ENCODE measurements at places on chromosomes 5 and 9.

DNA sequence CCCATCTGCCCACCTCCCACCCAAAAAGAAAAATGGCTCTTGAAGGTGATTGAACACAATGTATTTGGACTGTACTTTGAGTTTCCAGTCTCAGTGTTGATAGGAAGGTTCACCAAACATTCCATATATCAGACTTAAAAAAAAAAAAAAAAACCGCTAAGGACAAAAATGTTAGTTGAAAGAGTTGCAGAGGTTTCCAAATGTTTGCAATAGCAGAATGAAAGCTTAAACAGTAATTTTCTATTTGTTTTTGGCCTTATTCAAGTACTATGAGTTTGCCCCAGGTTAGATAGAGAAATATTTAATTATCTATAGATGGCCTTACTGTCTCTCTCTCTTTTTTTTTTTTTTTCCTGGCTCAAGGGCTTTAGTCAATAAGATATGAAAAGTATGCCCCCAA lies 6.1 kb downstream of the LRRTM2 start:
- DNase-seq: no peak

GRCh38 chr9:91908746-91909145 lies 41.3 kb downstream of the ROR2 start:
- no peak for DNase-seq

- no peak for DNase-seq
Measured at GRCh38 chr5:88555674-88556073, 287.0 kb upstream of the TMEM161B start.

- no peak for DNase-seq
Measured at GRCh38 chr9:25658571-25658970, 19.7 kb downstream of the TUSC1 start.

- no peak for DNase-seq
Measured at GRCh38 chr5:127832067-127832466, 128.9 kb downstream of the CCDC192 start.

- DNase-seq: no peak
Measured at GRCh38 chr9:121902461-121903135, 190.5 kb downstream of the TTLL11 start.

GRCh38 chr9:93041108-93041802 lies 17.2 kb upstream of the SUSD3 start:
- DNase-seq: no peak

- no peak for DNase-seq
Measured at GRCh38 chr9:128917151-128917849, 3.5 kb upstream of the PHYHD1 start.

DNA sequence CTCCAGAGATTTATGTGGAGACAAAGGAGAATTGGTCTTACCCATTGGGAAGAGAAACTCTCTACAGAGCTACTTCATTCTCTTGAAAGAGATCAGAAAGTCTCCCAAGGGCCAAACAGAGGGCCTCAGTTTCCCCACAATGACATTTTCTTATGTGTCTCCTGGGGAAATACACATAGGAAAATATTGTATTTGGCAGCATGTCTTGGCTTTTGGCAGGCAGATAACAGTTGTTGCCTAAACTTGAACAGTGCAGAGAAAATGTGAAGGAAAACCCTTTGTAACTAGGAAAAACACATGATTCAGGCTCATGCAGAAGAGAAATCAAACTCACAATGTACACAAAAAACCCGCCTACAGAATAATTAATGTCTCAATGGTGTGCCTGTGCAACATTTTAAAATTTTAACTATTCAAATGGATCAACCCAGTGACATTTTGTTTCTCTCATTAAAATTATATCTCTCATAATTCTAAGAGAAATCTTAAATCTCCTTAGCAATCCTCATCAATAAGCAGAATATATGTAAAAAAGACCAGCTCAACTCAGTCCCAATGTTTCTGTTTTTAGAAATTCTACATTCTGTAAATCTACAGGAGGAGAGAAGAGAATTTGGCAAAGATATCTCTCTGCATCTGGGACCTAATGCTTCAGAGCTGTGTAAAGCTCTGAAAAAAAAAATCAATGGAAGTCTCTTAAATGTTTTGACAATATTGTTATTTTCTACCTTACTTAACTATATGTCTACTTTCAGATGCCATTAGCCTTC lies 205.1 kb downstream of the ADAMTSL1 start:
- no peak for DNase-seq

- DNase-seq: no peak
Measured at GRCh38 chr5:172885597-172886340, 51.7 kb downstream of the ERGIC1 start.

DNA sequence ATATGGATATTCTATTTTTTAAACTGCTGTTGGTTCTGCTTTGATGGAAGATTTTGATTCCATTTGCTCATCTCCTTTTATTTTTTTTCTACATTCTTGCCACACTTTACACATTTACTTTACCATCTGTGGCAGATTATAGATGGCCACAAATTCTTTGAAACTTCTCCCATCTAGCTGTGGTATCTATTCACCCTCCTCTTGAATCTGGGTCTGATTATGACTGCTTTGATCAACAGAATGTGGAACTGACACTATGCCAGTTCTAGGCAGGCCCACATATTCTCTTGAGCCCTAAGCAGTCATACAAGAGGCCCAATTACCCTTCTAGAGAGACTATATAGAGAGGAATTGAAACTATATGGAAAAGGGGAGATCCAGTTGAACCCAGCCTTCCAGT lies 439.0 kb upstream of the PTGER4 start:
- DNase-seq: no peak

GRCh38 chr5:148912714-148913398 lies 86.4 kb downstream of the ADRB2 start:
- DNase-seq: no peak

DNA sequence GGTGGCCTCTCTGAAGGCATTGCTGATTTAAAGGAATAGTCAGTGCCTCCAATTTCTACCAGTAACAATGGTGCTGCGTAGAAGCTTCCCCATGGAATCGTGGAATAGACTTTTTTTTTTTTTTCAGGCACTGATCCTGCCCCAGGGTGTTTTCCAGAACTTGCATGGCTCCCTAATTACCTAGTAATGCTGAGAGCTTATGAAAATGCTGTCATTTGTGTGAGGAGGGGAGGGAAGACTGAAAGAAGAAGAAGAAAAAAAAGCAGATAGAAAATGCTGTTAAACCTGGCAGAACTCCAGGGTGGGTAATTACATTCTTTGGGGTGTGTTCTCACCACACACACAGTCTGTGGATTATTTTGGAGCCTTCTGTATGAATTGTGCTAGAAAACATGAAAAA lies 4.8 kb upstream of the GRIA1 start:
- no peak for DNase-seq

DNA sequence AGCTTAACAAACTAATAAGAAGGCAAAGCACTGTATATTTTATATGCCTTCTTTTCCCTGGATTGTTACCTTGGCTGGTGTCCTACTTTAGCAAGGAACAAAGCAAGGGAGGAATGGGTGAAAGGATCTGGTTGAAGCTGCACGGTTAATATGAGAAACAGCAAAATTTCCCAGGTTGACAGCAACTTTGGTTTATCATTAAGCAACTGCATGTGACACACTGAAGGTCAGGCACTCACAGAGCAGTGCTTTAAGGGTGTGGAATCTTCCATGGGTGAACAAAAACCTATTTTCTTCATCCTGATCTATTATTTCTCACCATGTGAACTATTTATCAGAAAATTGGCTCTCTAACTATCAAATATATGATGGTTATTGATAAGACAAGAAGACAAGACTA lies 109.0 kb upstream of the ATP10B start:
- no peak for DNase-seq

GRCh38 chr9:88477300-88477751 lies 57.7 kb upstream of the NXNL2 start:
- no peak for DNase-seq

DNA sequence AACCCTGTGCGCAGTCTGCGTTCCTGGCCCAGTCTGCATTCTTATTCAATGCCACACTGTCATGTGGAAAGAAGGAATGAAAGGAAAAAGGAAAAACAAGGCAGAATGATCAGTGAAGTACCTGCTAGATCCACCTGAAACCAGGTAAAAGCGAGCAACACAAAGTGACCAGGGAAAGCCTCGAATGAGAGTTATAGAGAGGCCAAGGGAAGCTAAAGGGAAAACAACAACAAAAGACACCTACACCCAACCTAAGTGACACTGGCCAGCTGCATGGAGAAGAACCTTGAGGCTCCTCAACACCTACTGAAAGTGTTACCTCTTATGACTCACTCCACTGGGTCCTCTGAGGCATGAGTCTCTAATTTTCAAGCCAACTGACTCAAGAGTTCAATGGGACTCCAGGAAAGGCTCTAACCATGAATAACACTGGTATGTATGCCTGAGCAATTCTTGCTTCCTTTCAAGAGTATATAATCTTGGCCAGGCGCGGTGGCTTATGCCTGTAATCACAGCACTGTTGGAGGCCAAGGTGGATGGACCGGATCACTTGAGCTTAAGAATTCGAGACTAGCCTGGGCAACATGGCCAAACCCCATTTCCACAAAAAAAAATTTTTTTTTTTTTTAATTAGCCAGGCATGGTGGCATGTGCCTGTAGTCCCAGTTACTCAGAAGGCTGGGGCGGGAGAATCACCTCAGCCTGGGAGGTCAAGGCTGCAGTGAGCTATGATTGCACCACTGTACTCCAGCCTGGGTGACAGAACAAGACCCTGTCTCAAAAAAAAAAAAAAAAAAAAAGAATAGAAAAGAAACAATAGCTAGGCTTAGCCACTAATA lies 29.0 kb downstream of the MTMR12 start:
- no peak for DNase-seq

GRCh38 chr9:137254624-137255447 lies at the start of gene NELFB:
Gene NELFB (plus strand): TSS chr9:137255327.
- peak; percentile 87 for DNase-seq

- no peak for DNase-seq
Measured at GRCh38 chr5:143177263-143177983, 226.1 kb downstream of the NR3C1 start.

GRCh38 chr9:135683401-135684034 lies 15.8 kb downstream of the SOHLH1 start:
- DNase-seq: no peak

- no peak for DNase-seq
Measured at GRCh38 chr5:122858451-122858850, 13.0 kb downstream of the SNX24 start.

- DNase-seq: no peak
Measured at GRCh38 chr9:83185488-83186154, 122.7 kb upstream of the RASEF start.

- no peak for DNase-seq
Measured at GRCh38 chr5:14580398-14581034, 1.1 kb upstream of the OTULINL start.

GRCh38 chr5:44807269-44807668 lies 1.5 kb upstream of the MRPS30 start:
- no peak for DNase-seq

DNA sequence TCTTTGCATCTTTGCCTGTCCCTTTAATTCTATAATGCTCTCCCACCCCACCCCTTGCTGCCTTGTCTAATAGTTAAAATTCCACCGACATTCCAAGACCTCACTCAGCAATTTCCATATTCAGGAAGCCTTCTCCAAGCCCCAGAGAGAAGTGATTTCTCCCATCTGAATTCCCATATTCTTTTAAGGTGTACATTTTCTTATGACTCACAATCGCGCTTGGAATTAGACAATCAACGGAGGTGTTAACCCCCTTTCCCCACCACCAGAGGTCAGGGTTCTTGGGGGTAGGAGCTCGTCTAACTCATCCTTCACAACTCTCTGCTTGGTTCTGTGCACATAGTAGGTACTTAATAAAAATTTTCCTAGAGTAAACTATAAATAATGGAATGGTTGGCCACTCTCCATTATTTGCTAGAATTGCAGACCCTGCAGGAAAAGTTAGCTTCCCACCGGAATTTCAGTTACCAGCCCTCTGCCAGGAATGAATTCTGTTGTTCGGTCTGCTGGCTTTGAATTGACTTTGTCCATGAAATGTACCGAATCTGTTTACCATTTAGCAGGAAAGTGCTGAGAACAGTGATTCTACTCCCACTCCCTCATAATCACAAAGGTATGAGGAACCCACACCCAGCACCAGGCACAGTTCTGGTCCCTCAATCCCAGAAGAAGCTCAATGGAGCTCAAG lies 5.0 kb downstream of the KCNIP1 start:
- no peak for DNase-seq

DNA sequence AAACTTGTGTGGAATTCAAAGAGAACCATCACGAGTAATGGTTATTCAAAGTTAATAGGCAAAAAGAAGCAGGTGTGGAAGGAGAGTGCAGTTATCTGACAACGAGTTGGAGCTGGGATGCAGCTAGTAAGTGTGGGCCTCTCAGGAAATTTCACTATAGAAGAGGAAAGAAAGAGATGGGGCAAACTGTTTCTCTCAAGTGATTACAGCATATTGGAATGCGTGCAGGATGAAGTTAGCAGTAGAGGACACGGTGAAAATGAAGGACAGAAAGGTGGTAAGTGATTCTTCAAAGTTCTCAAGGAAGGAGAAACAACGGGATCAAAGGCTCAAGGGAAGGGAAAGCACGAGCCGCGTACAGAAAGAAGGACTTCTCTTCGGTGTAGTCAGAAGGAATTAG lies 84.0 kb downstream of the ADAMTS12 start:
- no peak for DNase-seq

- DNase-seq: no peak
Measured at GRCh38 chr5:132825033-132825833, 5.2 kb downstream of the SHROOM1 start.

DNA sequence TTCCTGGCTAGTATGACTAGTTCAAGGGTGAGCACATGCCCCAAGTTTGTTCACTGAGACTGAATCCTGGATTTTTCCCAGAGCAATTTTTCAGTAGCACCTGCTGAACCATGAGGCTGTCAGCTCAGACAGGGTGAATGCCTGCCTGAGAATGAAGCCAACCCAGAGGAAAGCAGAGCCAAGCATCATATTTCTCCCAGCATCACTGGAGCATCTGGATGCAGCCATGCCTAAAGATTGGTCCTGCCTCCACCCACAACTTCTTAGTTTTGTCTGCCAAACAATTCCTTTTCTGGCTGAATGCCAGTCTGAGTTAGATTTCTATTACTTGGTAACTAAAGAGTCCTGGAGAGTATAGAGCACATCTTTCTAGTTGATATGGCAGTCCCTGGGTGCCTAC lies 343.6 kb downstream of the CSNK1G3 start:
- DNase-seq: no peak

- DNase-seq: no peak
Measured at GRCh38 chr9:75855509-75855908, 35.0 kb upstream of the PCSK5 start.

- DNase-seq: no peak
Measured at GRCh38 chr5:40210694-40211093, 469.0 kb upstream of the PTGER4 start.

DNA sequence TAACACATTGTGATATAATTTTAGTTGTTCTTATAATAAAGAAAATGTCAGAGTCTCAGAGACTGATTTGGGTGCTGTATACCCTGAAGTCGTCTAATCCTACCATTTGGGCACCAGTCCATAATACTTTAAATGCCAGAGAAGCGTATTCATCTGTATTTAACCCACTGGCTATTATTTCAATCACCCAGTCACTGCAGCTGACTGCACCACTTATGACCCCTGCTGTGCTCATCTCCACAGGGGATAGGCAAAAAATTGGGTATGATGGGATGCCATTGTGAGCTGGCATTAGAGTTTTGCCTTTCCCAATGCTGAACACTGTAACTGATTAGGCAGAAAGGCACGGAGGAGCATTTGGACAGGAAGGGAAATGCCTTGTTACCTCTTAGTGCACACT lies 599.7 kb downstream of the CAAP1 start:
- DNase-seq: no peak

- no peak for DNase-seq
Measured at GRCh38 chr5:9354336-9355081, 191.4 kb downstream of the SEMA5A start.
